ENCODE measurements at places on chromosomes 3 and 15.

- DNase-seq: no peak
Measured at GRCh38 chr3:58000306-58001085, 7.7 kb upstream of the FLNB start.

GRCh38 chr3:100581650-100582049 lies 27.8 kb upstream of the ADGRG7 start:
- DNase-seq: no peak

- no peak for DNase-seq
Measured at GRCh38 chr3:43748179-43748578, 57.4 kb downstream of the ABHD5 start.

GRCh38 chr3:32320080-32320479 lies 71.6 kb upstream of the CMTM7 start:
- no peak for DNase-seq

GRCh38 chr15:80403712-80404056 lies 498 bp upstream of the ARNT2 start:
- no peak for DNase-seq

- no peak for DNase-seq
Measured at GRCh38 chr3:128366136-128366535, 100.6 kb downstream of the DNAJB8 start.

DNA sequence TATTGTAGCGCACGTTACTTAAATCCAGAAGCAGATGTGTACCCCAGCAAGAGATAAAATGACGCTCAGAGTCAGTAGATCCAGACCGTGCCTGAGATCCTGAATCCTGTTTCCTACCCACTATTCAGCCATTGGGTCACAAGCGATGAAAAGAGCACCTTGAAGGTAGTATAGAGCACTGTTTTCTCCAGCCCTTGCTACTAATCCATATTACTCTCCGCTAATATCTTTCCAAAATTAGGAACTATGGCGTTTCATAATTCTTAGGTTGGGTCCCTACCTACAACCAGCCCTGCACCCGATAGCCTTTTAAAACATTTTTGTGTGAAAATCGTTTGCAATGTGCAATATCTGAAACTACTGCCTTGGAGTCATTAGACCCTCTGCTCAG lies 596 bp downstream of the BTD start:
- DNase-seq: no peak

- no peak for DNase-seq
Measured at GRCh38 chr15:69067296-69067695, 52.8 kb downstream of the NOX5 start.

DNA sequence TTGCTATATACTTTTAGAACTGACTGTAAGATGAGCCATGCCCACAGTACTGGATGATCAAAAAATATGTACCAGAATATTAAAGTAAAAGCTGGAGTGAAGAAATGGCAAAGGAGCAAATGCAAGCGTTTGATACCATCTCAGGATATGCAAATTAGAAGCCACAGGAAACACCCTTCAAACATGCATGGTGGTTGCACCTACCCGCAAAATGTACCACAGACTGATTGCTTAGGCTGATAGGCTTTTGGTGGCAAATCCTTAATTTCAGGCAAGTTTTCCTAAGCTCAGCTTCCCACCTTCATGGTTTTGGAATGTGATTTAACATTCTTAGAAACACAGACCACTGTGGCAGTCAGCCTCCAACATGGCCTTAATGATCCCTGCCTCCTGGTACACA lies 149.0 kb downstream of the PDZRN3 start:
- DNase-seq: no peak

DNA sequence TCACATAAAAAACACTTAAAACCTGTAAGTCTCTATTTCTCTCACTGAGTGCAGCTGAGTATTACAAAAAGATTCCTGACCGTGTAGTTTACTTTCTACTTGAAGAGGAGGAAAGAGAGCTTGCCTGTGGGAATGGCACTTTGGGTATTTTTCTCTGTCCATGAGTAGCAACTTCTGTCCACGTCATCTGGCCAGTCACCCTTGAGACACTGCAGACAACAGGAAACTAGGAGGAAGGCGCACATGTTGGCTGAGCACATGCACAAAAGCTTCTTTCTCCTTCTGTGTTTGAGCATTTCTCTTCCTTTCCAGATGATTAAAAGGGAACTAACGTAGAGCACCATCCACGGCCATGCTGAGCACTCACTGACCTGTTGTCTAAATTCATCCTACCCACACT lies 19.7 kb downstream of the STARD5 start:
- no peak for DNase-seq

DNA sequence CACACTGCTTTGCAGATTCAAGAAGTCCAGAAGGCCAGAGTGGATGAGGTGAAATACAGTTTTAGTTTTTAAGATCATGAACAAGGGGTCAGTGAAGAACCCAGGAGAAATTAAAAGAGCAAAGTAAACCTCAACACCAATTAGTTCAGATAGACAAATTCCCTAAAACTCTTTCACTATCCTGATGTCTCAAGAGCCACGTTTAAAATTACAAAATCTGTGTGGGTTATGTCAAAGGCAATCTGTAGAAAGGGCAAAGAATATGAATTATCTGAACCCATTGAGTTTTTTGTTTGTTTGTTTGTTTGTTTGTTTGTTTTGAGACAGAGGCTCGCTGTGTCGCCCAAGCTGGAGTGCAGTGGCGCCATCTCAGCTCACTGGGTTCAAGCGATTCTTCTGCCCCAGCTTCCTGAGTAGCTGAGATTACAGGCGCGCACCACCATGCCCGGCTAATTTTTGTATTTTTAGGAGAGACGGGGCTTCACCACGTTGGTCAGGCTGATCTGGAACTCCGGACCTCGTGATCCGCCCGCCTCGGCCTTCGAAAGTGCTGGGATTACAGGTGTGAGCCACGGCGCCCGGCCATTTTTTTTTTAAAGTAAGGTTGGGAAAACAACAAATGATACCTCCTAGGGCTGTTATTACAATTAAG lies 32.1 kb upstream of the ST3GAL6 start:
- no peak for DNase-seq

DNA sequence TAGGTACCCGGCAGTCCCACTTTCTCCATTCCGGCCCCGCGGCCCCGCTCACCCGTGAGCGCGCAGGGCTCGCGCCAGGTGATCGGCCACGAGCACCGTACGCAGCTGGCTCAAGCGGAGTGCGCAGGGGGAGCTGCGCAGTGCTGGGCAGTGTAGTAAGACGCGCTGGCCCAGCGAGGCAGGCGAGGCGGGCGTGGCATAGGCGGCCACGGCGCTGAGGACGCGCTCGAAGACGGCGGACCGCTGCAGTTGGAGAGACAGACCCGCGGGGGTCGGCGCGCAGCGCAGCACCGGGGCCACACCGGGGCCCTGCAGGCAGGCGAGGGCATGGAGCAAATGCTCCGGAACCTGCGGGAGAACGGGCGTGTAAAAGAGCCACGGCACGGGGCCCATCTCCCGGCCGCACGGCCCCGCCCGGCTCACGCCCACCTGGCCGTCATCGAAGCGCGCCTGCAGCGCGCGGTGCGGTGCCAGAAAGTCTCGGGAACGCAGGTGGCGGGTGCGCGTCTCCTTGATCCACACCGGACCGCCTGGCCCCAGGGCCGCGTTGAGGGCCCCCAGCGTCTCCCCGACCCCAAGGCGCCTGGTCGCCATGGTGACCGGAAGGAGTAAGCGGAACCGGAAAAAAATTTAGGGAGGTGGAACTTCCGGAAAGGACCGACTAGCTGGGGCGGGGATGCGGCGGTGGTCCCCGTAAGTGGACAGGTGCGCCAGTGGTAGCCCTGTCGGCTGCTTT lies at the start of gene DALRD3:
Gene DALRD3 (minus strand): TSS at position 610 of the 736 bp plus-strand sequence. CDS start 16 bp downstream, at position 594.
- peak; percentile 74 for DNase-seq

GRCh38 chr3:103446953-103447629 lies 1012.3 kb downstream of the ZPLD1 start:
- no peak for DNase-seq

- no peak for DNase-seq
Measured at GRCh38 chr3:20022954-20023622, 11.0 kb upstream of the PP2D1 start.

DNA sequence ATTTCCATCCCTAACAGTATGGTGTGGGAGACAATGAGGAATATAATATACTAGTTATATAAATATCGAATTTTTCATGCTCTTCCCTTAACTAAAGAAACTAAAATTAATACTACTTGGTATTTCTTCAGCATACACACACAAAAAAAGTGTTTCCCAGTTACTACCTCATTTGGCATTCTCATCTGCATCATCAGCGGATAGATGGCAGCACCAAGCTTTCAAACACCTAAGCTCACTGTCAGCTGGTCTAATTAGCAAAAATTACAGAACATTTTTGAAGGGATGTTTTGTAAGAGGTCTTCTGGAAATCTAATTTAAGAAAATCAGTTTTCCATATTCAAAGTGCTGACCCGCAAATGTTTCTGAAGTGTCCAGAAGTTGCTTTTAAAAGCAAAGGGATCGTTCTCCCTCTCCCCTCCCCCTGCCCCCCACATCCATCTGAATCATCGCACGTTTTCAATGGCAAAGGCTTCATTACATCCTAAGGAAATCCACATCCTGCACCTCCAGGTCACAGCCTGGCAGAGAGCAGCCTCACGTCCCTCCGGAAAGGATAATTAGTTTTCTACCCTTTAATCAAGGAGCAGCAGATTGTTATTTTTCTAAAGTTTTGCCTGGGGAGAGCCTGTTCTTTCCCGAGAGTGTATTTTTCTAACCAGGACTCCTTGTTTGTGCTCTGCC lies 86.1 kb upstream of the SPATA12 start:
- no peak for DNase-seq

GRCh38 chr15:33226559-33227181 lies 32.2 kb upstream of the FMN1 start:
- DNase-seq: peak; percentile 71

- DNase-seq: no peak
Measured at GRCh38 chr15:50431204-50431603, 7.0 kb downstream of the USP8 start.

Measured in stimulated activated CD4-positive, alpha-beta T cell treated with anti-CD3 and anti-CD28 coated beads, Interleukin-15, amount 100 ng/mL, for 24 hours (primary cell).